ENCODE measurements at places on chromosomes 5 and 9.

- no peak for DNase-seq
These were observed 3.1 kb upstream of the GLIS3 start for GRCh38 chr9:4303006-4303405.

- DNase-seq: no peak
These were observed 35.4 kb upstream of the GNPDA1 start for GRCh38 chr5:142048272-142048671.

DNA sequence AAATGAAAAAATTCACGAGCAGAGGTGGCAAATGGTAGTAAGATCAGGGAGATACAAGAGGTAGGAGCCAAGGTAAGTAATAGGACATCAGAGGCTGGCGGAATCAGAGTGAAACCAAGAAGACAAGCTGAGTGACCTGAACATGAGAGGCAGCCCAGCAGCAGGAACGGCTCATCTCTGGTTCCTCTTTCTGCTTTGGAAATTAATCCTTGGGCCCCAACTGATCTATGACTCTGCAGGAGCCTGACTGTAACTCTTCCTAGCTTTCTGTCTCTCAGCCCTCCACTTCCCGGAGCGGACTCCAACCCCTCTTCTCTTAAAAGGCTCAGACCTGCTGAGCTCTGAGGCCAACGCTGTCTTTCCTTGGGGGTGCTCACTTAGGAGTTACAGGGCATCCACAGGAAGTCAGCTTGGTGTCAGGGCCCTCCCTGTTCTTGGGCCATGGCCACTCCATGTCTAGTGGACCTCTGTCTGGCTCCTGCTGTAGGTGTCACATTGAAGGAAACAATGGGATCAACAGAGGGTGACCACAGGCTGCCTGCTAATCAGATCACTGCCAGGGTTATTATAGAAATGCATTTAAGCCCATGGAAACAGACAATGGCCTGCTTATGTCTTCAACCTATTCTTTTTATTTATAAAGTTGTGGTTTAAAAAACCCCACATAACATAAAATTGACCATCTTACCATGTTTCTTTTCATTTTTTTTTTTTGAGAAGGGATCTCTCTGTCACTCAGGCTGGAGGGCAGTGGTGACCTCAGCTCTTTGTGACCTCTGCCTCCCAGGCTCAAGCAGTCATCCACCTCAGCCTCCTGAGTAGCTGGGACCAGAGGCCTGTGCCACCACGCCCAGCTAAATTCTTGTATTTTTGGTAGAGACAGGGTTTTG, 22.5 kb upstream of the SHB start:
- DNase-seq: no peak

GRCh38 chr5:318931-319601, 2.4 kb upstream of the AHRR start:
- DNase-seq: no peak

GRCh38 chr5:133054697-133055471, 3.1 kb downstream of the HSPA4 start:
- no peak for DNase-seq

- DNase-seq: no peak
These were observed 9.5 kb upstream of the NKD2 start for GRCh38 chr5:999032-999501.

- DNase-seq: no peak
These were observed 34.8 kb downstream of the HTR4 start for GRCh38 chr5:148619484-148619883.

- no peak for DNase-seq
These were observed 5.9 kb downstream of the MED10 start for GRCh38 chr5:6372251-6373080.

GRCh38 chr5:139631520-139632165, 16.5 kb upstream of the CXXC5 start:
- no peak for DNase-seq

- peak; percentile 24 for DNase-seq
These were observed 27.1 kb upstream of the SLC6A19 start for GRCh38 chr5:1174122-1174936.

GRCh38 chr5:74126294-74126693, 500.3 kb downstream of the ARHGEF28 start:
- no peak for DNase-seq

DNA sequence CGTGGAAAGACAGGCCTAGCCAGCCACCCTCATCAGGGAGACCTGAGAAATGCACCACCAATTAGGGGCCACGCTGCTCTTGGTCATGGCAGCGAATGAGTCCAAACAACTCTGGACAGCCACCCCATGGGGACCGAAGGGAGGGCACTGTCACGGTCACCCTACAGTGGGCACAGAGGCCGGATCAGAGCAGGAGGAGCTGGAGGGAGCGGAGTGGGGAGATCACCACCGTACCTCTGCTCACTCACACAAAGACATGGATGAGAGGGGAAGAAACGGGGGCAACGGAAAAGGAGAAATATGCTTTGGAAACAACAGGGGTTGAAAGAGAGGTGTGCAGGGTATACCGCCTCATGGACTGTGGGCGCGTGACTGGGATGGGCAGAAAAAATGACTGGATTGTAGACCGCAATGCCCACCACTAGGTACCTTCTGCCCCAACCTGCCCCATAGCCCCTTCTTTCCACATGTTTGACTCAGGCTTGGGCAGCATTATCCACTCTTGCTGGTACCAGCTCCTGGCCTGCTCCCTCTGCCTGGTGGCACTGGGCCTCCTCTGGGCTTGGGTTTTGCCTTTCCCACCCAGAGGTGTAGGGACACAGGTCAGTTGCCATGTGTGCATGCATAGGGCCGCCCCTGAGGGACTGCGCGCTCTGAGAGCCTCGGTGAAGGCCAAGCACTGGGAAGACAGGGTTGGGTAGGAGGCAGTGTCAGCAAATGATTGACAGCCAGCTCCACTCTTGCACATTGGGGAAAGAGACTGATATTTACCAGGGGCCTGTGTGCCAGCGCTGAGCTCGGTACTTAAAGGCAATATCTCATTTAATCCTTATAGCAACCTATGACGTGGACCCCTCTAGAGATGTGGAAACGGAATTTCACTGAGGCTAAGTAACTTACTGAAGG, 76.6 kb downstream of the CRB2 start:
- no peak for DNase-seq

DNA sequence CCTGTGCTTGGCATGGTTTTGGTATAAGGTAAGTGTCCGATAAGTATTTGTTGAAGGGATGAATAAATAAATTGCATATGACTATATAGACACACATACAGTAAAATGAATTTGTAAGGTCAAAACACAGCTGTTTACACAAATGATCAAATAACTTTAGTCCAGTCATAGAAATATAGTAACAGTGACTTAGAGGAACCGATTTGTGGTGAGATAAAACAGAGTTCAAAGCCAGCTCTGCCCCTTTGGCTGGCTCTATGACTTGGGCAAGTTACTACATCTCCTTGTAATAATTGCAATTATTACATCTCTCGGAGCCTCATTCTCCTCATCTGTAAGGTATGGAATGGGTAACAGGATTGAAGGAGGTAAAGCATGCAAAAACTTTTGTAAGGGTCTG, 384.0 kb downstream of the PLK2 start:
- DNase-seq: no peak

DNA sequence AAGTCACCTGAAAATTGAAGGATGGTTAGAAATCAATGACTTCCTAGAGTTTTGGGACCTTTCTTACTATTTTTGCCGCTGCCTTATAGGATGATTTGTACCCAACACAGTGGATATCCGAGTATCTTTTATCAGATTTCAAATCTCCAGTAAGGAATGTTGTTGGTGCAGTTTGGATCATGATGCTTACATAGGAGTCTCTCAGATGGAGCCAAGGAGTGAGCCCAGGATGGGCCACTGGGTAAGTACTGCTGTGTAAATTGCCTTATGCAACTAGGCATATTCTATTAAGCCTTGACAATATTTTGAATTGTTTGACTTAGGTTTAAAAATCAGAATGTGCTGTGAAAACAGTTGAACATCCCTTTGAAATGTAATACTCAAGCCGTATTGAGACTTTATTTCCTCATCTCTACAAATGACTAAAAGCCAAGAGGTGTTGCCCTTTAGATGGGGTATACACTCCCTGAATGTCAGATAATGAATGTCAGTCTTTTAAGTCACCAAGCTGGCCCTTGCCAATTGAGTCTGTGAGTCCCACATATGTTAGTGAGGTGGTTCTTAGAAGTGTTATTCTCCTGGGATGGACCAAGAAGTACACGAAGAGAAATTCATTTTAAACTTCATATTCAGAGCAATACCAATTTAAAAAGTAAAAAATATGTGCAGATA, 271.8 kb upstream of the CTNND2 start:
- DNase-seq: no peak

- DNase-seq: no peak
These were observed 4.9 kb downstream of the TXNDC8 start for GRCh38 chr9:110332766-110333165.

- DNase-seq: no peak
These were observed 31.7 kb downstream of the SPACA9 start for GRCh38 chr9:132910376-132910775.

- no peak for DNase-seq
These were observed 72.0 kb upstream of the IL12B start for GRCh38 chr5:159402311-159402710.

DNA sequence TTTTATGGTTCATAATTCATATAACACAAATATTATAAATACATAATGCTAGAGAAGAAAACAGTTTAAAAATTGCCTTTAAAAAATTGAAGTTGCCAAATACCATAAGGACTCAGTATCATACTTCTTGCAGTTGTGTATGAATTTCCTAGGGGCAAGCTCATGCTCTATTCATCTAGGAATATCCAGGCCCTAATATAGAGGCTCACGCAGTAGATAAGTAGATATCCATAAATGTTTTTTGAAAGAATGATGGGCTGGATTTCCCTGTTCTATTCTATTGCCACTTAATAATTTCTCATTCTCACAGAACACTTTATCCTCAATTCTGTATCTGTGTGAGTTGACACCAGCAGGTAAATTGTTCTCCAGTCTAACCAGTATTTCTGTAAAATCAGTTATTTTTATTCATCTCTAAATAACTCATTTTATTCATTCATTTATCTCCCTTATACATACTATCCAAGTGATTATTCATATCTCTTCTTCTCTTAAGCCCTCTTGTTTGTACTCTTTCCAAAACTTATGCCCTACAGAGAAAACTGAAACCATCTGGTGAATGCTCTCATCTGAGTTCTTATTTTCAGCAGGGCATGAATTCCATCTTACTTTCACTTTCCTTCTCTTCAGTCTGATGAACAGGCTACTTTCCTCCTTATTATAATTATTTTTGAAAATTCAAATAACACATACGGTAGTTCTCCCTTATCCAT, 97.1 kb downstream of the SLC44A1 start:
- no peak for DNase-seq

DNA sequence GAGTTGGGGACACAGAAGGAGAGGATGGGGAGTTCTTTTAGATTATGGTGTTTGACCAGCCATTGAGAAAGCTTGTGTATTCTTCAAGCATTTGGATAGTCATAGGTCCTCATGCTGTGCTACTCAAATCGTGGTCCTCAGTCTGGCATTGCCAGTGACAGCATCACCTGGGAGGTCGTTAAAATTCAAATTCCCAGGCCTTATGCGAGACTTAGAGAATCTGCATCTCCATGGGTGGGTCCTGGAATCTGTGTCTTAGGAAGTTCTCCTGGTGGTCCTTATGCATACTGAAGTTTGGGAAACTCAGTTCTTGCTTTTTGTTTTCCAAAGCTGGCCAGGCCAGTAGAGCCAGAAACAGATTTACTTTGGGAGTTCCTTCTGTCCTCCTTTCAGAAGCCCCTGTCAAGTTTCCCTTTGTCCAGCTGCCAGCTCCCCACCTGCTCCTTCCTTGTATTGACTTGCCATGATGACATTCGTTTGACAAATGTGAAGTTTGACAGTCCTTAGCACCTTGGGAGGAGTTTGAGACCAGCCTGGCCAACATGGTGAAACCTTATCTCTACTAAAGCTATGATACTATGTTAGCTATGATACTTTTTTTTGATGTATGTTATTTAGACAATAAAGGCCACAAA, 95.6 kb downstream of the PALM2AKAP2 start:
- no peak for DNase-seq

DNA sequence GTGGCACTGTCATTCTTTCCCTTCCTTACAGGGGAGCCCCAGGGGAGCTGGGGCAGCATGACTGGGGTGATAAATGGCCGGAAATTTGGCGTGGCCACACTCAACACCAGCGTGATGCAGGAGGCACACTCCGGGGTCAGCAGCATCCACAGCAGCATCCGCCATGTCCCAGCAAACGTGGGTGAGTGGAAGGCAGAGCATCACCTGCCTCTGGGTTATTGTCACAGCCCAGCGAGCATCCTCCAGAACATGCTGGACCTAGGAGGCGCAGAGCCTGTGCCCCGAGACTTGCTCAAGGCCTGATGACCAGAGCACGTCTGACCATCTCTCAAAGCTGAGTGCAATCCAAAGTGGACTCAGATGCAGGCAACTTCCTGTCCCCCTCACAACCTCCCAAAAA, 22.2 kb upstream of the ASS1 start:
- no peak for DNase-seq

- no peak for DNase-seq
These were observed 64.6 kb downstream of the NEURL1B start for GRCh38 chr5:172705576-172706084.
